Cardiac septum (tissue), 1 donor: ENCODE measurements at places on chromosomes 6 and 20.

GRCh38 chr6:38813041-38813823 lies 98.1 kb downstream of the DNAH8 start:
- DNase-seq, result no peak

DNA sequence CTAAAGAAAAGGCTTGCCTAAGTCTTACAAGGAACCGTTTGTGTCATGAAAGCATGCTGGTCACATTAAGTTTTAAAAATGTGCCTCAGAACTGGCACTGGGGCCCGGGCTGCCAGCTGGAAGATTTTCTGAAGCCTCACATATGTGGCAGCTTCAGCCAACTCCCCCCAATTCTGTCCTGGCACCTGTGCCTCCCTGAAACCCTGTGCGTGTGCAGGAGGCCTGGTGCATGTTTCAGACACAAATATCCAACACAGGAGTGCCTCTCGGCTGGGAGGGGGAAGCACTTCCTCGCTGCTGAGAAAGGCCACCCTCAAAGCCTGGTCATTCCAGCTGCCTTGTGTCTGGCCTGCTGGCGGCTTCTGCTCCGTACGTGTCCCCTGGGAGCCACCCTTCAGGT lies 188.5 kb upstream of the SNX9 start:
- peak; percentile 46 for DNase-seq

GRCh38 chr20:20334489-20334888 lies 33.4 kb upstream of the INSM1 start:
- no peak for DNase-seq

DNA sequence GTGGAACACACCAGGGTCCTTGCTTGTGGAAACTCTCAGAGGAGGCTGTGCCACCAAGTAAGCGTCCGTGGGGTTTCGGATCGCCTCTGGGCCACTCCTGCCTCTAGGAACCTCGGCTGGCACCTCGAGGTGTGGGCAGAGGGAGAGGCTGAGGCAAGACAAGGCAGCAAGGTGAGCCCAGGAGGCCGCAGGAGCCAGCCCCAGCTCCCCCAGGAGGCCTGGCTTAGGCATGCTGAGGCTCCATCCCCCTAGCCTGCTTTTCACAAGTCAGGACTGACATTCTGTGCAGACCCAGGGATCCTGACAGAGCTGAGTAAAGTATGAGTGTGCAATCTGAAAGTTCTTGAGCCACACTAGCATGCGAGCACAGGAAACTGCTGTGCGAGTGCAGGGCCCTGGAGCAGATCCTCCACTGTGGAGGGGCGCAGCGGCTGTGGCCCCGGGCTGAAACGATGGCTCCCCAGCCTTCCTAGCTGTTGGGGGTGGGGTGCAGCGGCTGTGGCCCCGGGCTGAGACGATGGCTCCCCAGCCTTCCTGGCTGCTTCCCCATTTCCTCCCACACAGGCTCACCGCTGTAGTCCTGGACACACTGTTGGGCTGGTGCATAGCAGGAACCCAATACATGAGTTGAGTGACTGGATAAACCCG lies 75.2 kb upstream of the CD93 start:
- DNase-seq, result no peak

DNA sequence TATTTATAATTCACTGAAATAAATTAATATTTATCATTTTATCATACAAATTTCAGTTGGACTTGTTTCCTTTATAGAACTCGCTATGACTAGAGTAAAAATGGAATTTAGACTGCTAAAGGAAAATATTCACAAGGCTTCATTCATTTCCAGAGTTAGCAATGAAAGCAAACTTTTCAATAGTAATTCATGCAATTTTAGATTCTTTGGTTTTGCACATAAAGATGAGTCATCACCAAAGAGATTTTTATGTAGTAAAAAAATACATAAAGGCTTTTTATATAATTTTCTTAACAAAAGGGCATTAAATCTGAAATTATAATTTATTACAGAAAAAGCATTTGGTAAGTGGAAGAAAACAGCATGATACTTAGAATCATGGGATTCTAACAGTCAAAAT lies 37.2 kb upstream of the STXBP5 start:
- no peak for DNase-seq

DNA sequence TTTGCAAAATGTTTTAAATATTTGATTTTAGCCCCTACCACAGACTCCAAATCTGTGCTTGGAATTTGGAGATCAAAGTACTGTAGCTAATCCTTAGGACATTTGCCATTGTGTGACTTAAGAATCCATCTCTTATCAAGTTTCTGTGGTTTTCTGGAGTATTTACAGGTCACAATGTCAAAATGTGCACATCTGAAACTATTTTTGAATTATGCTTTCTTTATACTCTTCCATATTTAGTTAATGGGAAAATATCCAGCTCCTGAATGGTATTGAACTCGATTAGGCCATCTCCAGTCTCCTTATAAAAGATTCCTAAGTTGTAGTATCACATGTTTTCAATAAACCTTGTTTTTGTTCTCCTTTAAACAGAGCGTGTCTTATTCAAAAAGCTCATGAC lies 162.5 kb downstream of the KHDC1L start:
- no peak for DNase-seq

DNA sequence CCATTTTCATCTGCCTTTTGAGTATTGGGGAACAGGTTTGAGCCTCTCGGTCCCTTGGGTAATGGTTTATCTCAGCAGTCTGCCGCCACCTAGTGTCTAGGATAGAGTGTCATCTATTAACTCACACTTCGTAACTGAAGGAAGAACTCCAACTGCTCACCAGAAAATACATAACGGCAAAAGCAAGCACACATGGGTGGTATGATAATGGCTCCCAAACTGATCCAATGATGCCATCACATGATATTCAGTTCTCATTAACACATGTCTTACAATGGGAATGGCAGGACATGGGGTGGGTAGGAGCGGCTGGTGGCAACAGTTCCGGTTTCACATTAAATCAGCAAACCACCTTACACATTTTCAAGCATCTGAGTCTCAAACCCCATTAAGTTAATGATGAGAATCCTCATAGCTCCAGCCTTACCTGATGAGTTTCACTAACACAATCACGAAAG lies 110.7 kb upstream of the PHACTR1 start:
- DNase-seq, result no peak

- no peak for DNase-seq
These were observed 494.2 kb upstream of the JAG1 start for GRCh38 chr20:11168026-11168425.

- no peak for DNase-seq
These were observed 204.3 kb downstream of the TFAP2C start for GRCh38 chr20:56833427-56833826.

DNA sequence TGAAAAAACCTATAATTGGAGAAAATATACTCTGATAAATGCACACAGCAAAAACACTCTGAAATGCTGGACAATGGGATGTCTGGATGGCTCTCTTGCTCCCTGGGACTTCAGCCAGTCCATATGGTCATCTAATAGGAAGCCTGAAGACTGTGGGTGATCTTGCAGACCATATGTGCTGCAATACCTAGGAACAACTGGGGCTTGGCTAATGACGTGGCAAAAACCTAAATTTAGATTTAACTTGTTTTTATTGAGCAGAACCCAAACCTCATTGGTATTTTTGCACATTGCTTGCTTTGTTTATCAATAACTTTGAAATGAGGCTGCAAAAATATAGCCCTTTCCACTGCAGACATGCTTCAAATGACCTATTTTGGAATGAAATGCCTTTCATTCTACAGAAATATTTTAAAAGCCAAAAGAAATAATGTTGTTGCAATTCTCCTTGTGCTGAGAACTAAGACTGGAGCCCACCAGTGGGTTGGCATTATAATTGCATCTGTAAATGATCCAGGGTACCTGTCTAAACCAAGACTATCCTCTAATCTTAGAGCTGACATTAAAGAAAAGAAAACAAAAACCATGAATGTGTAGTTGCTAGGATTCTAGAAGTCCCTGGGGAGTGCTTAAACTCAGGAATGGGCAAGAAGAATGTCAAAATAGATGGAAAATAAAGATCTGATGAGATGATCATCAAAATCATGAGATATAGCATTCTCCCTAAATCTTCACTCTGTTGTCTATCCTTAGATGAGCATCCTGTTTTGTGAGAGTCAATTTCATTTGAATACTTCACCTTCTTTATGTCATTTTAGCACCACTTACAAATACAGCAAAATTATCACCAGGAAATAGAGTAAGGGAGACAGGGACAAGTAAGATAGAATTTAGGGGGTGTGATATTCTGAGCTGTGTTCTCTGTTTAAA lies 152.1 kb upstream of the RIMS1 start:
- DNase-seq, result no peak

GRCh38 chr6:168333491-168333890 lies 13.9 kb upstream of the DACT2 start:
- no peak for DNase-seq

DNA sequence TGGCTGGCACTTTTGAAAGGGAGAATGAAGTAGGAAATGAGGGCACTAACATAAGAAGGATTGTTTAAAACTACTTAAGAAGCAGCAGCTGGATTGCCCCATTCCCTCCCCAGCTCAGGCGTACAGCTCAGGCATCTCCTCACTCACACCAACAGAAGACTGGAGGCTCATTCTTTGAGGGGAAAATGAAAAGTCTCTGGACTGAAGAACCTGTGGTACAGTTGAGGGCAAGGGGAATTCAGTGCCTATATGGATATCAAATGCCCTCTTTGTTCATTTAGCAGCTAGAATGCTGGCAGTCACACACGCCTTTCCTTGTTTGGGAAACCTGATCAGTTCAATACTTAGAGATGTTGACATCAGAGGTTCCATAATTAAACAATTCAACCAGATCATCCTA lies 502.1 kb upstream of the SOX4 start:
- no peak for DNase-seq

DNA sequence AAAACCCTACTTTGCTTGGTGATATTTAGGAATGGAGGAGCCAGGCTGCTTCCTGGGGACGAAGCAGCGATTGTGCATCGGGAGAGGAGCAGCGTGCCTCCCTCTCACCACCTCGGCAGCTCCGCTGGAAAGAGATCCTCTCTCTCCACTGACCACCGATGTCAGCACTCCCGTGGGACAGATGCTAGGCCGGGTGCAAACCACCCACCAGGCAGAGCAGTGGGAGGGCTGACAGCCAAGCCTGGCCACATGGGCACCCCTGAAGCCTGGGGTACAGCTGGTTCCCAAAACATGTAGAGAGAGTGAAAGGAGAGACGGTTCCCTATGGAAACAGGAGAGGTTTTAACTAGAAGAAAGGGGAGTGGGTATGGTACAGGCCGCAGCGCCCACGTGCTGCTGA lies 220.0 kb downstream of the ANKRD60 start:
- peak; percentile 61 for DNase-seq

- no peak for DNase-seq
These were observed at the start of gene LHFPL5 for GRCh38 chr6:35804996-35805736. Gene LHFPL5, plus strand, starts transcription at chr6:35805352. Its CDS starts 319 bp downstream, at chr6:35805671.

DNA sequence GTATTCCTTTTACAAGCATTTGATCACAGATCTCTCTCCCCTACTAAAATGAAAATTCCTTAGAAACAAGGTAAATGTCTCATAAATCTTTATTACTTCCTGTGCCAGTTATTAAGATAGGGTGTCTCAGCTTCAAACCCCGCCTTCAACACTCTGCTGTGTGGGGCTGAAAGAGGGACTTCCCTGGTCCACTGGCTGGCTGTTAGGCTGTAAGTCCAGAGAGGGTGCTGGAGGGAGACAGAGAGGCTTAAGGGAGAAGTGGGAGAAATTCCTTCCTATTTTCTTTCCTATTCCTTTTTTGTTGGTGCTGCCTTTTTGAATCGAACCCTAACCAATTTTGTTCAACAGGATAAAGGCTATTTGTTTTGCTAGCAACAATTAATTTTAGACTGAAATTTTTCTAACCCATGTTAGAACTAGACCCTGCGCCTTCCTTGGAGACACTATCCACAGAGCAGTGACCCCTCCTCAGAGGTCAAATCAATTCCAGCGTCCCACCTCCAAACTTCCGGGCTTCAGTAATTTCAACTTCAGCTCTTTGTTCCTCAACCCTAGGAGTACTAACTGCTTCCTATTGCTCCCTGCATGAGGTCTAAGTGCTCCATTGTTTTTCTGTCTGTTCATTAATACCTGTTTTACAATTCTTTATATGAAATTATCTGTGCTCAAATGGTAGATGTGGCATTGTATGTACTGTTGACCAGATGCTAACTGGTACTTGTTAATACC lies 207.5 kb upstream of the OPRM1 start:
- DNase-seq, result no peak

GRCh38 chr6:155141002-155141401 lies 122.8 kb upstream of the CLDN20 start:
- DNase-seq, result no peak

GRCh38 chr20:54345301-54345724 lies 130.1 kb upstream of the DOK5 start:
- no peak for DNase-seq

DNA sequence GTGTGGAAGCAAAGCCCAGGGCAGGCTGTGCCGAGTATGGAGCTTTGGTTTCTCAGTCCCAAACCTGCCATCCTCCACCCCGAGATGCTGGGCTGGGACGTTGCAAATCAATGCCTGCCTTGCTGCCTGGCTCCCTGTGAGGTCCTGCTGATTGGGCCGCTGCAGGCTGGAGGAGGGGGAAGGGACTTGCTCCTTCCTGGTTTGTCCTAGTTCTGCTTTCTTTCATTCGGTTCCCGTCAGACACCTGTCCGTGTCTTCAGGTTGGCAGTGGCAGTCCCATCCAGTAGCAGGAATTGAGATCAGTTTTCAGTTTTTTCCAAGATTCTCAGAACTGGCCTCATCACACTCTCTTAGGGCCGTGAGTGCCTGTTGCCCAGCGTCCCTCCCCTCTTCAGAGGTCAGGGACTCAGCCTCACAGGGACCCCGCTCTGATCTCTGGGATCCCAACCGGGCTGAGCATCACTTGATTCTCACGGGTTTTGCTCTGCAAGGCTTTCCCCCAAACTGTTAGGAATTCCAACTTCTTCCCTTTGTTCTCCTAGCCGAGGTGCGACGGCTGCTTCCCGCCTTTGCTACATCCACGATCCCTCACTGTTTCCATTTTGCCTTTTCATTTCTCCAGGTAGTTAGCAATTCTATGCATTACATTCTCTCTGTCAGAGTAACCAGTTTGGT lies 24.2 kb upstream of the TAGAP start:
- DNase-seq, result peak; percentile 86

- DNase-seq, result no peak
These were observed 15.2 kb downstream of the SLC52A3 start for GRCh38 chr20:753136-753535.

GRCh38 chr6:150999107-150999506 lies 133.6 kb downstream of the MTHFD1L start:
- no peak for DNase-seq
